ENCODE measurements at places on chromosomes 12 and 14. TPM values are rescaled to one million over a fixed set of nuclear protein-coding genes. Genes with fewer than 3 reads are reported as not detected.

DNA sequence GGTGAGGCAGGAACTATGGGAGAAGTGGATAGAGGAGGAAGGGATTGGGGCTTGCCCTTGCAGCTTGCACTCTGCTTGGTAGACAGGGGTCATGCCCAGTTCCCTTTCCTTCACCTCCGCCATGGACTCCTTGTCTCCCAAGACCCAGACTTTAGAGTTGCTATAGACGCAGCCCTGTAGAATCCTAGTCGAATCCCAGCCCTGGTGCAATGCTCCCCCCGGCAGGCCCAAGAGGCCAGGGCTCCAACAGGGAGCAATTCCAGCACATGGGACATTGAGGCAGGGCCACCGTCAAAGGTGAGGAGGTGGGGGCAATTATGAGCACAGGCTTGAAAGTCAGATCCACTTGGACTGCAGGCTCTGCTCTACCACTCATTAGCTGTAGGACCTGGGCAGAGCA, 29.5 kb upstream of the BCDIN3D start:
- no peak for DNase-seq

DNA sequence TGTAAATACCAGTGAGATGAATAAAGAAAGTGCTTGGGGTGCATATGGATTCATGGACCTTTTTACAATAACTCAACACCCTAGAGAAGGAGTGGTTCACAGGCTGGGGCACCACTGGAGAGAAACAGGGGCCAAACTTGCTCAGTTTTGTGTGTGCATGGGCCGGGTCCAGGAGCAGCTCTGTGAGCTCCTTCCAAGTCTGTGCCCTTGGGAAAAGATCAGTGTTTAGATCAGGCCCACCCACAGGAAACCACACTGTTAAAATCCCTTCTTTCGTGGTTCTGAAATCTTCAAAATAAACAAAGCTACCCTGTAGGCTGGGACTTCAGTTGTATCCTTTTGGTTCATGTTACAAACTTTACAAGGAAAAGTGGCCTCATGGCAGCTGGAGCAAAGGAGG, 156.1 kb upstream of the TMEM260 start:
- DNase-seq, result no peak

DNA sequence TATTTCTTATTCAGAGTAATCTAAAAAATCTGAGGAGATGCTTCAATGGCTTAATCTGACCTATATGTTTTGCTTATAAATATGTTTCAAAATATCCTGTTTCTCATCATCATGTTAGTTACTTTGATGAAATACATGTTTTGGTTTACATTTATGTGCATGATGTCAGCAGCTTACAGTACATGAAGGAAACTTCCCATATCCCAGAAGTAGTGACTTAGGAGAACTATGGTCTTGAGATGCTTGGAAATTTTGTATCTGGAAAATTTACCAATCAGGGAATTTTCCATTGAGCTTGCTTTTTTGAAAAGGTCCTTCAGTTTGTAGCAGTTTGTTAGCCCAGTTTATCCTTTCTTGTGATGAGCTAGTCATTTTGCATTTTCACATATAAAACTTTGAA, 73.3 kb downstream of the RASSF8 start:
- no peak for DNase-seq

DNA sequence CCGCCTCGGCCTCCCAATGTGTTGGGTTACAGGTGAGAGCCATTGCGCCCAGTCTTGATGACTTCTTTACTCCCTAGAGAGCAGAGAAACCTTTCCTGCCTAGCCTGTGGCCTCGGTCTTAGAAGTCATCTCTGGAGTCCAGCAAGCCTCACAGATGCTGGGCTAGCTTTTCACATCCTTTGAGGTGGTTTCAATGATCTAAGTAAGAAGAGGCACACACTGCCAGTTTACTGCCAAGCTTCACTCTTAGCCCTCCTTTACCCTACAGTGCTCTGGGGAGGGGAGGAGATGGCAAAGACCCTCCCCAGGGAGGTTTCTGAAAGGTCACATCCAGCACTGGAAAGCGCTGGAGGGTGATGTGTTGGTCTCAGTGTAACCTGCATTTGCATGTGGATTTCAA, 304.8 kb downstream of the PCNX1 start:
- no peak for DNase-seq

DNA sequence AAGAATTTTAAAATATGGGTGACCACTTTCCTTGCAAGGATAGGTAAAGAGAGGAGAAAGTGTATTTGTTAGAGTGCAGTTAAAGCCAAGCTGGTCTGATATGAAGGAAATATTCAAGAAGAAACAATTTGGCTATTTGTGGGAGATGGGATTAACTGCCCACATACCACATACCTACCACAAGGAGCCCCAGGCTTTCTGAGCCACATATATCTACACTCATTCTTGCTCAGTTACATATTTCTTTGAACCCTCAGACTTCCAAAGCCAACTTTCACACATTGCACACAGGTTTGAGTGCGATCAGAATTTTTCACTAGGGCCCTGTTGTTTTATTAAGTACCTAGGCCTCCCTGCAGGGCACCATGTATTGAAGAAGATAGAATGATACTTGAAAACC, 330.2 kb downstream of the ZFP36L1 start:
- DNase-seq, result peak; percentile 22

Gene CKB
- 19.2 TPM for total RNA-seq

DNA sequence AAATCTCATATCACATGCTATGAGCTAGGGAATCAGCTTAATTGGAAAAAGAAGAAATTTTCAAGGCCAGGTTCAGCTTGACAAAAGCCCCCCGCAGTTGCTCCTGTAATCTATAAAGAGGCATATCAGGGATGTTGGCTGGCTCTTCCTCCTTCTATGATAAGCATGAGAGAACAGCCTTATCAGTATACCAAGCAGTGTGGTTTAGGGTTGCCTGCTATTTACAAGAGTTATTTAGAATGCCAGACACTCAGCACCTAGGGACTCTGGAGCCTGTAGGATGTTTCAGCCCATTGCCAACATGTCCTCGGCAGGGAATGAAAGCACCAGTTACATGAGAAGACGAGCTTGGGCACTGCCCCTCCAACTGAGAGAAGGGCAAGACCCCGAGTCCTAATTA, 89.5 kb upstream of the TMPO start:
- no peak for DNase-seq

- no peak for DNase-seq
Measured at GRCh38 chr14:61193476-61193875, 87.7 kb downstream of the TMEM30B start.

- no peak for DNase-seq
Measured at GRCh38 chr14:77126461-77126990, 15.1 kb downstream of the ZDHHC22 start.

Gene AVPR1A
- not detected for total RNA-seq

DNA sequence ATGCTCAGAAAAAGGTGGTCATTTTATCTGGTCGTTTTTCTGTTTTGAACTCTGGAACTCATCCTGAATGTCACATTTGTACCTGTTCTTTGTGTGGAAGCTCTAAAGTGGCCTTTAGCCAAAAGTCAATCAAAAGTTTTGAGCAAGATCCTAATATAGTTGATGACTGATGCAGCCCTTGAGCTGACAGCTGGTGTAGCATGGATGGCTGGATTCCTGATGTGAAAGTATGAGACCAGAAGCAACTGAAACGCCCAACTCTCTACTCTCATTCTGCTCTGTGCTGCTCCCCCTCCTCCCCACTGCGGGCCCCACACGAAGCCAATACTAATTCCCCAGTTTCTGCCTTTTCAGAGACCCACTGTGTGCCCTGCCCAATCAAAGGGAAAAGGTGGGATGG, 10.3 kb upstream of the MYH7 start:
- no peak for DNase-seq

- DNase-seq, result no peak
Measured at GRCh38 chr12:72074065-72074464, 135.4 kb downstream of the TPH2 start.
